ENCODE measurements at places on chromosomes 16 and 17.

DNA sequence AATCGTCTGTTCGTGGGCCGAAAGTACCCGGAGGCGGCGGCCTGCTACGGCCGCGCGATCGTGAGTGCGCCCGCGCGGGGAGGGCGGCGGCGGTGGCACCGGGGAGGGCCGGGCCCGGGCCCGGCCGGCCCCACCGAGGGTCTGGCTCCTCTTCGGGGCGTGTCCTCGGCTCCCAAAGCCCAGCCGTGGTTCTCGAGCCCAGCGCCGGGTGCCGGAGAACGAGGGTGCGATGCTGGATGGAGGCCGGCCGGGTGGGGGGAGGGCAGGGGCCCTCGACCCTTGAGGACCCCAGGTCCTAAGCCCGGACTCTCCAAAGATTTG lies 375 bp downstream of the STUB1 start:
- no peak for DNase-seq

DNA sequence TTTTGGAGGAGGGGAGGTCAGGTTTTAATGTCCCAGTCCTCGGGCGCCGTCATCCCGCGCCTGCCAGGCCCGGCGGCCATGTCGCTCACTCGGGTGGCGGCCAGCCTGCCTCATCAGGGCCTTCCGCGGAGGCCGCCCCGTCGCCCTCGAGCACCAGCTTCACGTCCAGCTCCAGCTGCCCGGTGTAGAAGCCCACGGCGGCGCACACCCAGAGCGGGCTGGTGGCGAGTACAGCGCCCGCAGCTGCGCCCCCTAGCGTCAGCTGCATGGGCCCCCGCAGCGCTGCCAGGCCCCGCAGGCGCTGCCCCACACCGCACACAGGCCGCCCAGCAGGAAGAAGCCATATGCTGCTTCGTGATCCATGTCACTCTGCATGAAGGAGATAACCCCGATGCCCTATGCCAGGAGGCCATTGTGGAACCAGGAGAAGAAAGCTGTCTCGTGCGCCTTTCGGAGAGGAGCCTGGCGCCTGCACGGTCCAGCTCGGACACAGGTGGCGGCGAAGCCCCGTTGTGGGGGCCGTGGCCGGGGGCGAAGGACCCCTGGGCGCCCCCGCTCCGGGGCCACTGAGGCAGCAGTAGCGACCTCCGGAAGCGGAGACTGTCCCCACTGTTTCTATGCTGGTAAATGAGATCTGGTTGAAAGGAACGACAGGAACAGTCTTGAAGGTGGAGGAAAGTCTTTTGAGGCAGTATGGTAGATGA lies 9.6 kb downstream of the AP2B1 start:
- DNase-seq, result no peak

- DNase-seq, result no peak
These were observed 18.7 kb upstream of the ADORA2B start for GRCh38 chr17:15926039-15926740.

- no peak for DNase-seq
These were observed 290.4 kb downstream of the FOXL1 start for GRCh38 chr16:86868786-86869185.

All from stimulated activated CD4-positive, alpha-beta T cell treated with anti-CD3 and anti-CD28 coated beads, Interleukin-1b, Interleukin-23, amount 100 ng/mL, for 24 hours (primary cell).